ENCODE measurements at places on chromosomes 4 and X. TPM values are rescaled to one million over a fixed set of nuclear protein-coding genes. Genes with fewer than 3 reads are reported as not detected.

GRCh38 chr4:122701965-122702364, 30.5 kb upstream of the BBS12 start:
- DNase-seq: no peak

DNA sequence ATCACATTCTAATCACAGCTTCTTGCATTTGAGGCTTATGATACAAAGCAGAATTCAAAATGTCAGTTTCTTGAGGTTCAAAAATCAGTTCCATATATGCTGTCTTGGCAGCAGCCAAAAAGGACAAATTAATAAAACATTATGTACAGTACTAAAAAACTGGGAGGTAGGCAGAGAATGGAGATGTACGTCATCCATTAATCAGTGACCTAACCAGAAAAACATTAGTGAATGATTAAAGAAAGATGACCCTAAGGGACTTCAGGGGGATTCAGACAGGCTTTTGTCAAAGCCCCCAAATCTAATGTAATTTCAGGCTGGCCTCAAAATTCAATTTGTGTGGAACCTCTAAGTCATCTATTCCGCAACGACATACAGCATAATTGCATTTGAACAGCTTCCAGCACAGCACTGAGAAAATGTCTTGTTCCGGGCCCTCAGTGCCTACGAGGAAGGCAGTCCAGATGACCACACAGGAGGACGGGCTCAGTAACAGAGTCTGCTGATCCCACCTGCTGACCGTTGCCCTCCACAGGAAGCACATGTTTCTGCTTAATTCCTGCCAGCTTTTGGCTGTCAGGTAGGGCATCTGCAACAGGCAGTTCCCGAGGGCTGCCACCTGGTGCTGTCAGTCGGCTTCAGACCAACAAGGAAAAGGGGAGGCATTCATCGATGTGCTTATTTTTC, 83.8 kb upstream of the HHIP start:
- DNase-seq: peak; percentile 23

DNA sequence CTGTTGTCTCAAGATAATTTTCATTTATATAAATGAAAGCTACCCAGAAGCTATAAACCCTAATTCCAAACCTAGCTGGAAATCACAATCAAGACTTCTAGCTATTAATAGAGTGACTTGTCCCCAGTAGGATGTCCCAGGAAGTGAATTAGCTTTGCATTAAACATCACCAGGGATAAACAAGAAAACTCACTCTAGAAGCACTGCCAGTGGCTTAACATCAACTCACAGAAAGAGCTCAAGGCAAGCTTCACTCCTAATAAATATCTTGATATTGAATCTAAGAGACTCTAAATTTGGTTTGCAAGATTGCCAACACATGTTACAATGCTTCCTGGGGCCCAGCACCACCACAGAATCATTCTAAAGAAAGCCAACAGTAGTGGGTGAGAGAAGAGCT, 468.7 kb upstream of the FAM241A start:
- no peak for DNase-seq

The DIPK2B gene
- 0.29 TPM for polyA plus RNA-seq

DNA sequence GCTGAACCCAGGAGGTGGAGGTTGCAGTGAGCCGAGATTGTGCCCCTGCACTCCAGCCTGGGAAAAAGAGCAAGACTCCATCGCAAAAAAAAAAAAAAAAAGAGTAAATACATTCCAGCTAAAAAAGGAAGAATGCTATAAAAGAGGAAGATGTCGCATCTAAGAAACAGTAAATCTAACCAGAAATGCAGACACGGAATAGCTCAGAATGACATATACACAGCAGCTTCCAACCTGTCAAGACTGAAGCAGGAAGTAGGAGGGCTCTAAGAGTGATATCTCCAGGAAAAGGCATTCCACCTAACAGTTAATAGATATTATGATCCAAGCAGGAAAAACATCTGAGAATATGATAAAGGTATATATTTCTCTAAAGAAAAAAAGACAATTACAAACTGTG, 16.0 kb downstream of the CLOCK start:
- no peak for DNase-seq

- DNase-seq: no peak
These were observed 42.8 kb downstream of the OSTC start for GRCh38 chr4:108693211-108693610.

The PITX2 gene
- 147 TPM for polyA plus RNA-seq

The MAGEA12 gene
- polyA plus RNA-seq: not detected

Measured in hepatocyte (in vitro differentiated cells).